ENCODE measurements at places on chromosomes 2 and 18.

- no peak for DNase-seq
Observed at GRCh38 chr2:145086910-145087309, 567.0 kb upstream of the ZEB2 start.

DNA sequence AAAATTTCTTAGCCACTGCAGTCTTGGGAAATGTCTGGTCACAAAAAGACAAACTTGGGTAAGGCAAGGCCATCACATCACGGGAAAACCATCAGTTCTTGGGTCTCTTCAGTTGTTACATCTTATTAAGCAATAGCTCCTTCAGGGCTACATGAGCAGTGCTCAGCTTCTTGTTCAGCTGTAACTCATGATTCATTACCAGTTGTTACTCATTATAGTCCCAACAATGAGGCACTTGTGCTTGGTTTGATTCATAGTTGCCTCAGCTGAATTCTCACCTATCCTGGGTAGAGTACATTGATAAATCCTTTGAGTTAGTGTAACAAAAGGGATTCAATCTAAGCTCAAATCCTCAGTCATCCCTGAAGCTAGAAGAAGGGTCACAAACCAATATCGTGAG lies 102.4 kb upstream of the DCC start:
- no peak for DNase-seq

DNA sequence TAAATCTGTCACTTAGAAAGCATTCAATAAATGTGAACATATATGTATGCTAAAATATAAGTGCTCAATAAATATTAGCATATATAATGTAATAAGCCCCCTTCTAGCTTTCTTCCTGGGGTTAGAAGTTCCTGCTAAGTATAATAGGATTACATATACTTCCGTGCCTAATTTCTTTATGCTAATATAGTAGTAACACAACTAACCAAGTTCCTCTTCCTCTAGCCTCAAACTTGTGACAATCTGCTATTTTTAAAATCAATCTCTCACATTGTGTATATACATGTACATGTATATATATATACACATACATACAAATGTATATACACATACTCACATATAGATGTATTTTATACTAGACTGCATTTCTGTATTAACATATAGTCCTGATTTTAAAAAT lies 32.2 kb downstream of the TLK1 start:
- DNase-seq: no peak

DNA sequence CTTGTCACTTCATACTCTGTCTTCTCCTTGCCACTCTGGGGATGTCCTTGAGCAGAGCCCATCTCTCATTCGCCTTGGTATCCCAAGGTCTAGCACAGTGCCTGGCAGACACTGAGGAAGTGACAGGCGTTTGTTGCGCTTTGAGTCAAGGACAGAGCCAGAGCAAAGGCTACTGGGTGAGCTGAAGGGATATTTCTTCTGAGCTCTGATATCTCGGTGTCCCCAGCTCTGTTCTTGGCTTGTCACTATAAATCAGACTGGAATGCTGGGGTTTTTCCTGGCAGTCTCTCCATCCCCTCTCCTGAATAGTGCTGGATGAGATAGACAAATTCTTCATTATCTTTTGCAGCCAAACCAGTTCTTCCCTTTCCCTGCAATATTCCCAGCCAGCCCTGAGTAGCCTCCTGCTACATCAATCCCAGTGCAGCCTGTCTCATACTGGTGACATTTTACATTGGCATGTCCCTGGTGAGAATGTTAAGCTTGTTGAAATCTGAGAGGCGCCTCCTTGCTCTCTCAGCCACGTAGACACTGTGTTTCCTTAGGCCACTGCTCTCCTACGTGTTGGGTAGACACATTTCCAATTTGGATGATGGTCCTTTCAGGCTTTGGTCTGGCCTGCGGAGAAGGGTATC lies 61.7 kb downstream of the CTIF start:
- DNase-seq: no peak

DNA sequence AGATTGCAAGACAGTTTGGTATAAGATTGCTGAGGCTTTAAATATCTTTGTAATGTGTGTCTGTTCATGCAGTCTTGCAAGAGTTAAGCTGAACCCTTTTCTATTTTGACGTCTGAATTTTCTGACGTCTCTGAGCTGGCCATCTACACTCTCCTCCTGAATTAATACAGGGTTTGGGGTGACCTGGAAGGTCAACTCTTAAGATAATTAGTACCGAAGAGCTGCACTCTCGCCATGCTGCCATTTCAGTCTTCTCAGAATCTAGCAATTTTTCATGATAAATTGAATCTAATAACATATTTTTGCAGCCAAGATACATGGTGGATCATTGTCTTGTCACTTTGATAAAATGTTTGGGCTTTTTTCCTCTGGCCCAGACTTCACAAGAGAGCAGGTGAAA lies 1245.2 kb upstream of the CELF4 start:
- no peak for DNase-seq

GRCh38 chr2:184936761-184937160 lies 338.4 kb downstream of the ZNF804A start:
- no peak for DNase-seq

DNA sequence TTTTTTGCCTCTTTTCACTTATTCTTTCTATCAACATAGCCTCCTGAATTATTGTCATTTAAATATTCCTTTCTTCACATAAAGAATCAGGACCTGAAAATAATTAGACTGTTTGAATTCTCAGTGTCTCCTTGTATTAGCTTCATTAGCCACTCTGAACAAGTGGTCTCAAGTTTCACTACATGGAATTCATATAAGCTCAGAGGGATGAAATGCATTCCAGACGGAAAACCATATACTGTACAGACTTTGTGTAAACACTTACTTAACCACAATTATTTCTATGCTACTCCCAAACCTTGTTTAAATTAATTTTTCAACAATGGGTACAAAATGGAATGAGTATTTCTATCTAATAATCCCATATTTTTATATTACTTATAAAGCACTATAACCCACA lies 53.4 kb downstream of the CHN1 start:
- no peak for DNase-seq

DNA sequence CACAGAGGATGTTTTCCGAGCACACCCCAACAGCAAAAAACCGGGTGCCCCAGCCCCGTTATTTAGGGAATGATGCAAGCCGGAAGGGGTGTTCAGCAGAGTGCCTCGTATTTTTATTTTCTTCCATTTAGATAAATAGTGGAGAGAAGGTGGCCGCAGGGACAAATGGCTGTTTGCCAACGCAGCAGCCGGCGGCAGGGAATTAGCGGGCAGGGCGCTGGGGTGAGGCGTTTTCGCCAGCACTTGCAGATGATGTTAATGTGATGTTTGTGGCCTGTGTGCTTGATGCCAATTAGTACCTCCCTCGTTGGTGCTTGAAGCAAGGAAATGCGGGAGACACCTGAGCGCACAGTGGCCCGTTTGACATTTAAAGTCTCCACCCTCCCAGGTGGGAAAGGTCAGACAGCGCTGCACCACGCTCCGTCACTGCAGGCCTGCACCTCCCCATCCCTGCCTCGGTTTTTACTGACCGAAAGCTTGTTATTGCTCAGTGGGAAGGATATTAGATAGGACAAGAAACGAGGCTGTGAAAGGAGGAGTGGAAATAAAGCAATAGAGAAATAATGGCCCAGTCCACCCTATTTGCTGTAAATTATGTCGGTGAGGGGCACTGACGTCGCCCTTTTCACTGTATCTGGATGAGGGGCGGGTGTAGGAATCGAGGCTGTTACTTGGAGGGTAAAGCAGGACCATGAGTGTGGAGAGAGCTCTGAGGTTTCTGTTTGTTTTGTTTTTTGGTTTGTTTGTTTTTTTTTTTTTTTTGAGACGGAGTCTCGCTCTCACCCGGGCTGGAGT lies 39.1 kb downstream of the NFATC1 start:
- DNase-seq: no peak

- no peak for DNase-seq
Observed at GRCh38 chr18:69127873-69128500, 272.7 kb upstream of the DOK6 start.

- no peak for DNase-seq
Observed at GRCh38 chr2:119455066-119455718, 23.5 kb downstream of the TMEM37 start.

- DNase-seq: no peak
Observed at GRCh38 chr2:584863-585823, 92.1 kb downstream of the TMEM18 start.

DNA sequence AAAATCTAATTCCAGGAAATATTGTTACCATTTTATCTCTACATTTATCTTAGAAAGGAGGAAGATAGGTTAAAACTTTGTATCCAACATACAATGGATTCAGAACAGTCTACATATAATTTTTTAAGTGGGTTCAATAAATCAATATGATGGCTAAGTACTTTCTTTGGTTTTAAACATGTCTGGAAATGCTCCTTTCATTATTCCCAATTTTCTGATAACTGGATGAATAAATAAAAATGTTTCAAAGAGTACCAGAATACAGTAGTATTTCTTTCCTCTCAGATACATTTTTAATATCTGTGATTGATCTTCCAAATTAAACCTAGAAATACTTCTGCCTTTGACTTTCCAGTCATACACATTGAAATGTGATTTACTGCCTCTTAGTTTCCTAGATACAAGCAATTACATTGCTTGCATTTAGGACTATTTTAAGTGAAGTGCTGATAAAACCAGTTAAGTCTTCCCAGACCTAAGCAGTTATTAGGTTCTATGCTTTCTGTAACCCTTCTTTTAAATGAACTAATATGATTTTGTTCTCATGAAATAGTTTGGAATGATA lies 283.5 kb downstream of the CCDC178 start:
- no peak for DNase-seq

GRCh38 chr2:47437287-47437686 lies 34.3 kb downstream of the MSH2 start:
- no peak for DNase-seq

- DNase-seq: no peak
Observed at GRCh38 chr2:54755641-54756326, 32.3 kb downstream of the EML6 start.

DNA sequence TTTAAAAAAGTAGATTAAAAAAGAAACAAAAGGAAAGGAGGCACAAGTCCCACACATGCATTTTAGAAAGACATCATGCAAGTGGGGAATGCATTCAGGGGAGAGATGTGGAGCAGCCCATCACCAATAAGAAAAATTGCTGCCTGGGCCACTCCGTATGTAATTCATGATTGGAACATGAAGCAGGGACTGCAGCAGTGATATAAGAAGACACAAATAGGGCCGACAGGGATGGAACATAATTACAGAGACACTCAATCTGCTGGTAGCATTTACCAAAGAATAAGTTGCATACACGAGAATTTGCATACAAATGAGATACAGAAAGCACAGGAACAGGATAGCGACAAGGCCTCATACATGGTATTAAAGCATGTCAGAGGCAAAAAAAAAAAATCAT lies 6.5 kb upstream of the AFF3 start:
- no peak for DNase-seq

Measured in stimulated activated CD8-positive, alpha-beta memory T cell treated with anti-CD3 and anti-CD28 coated beads, Interleukin-15, amount 100 ng/mL, for 4 hours (primary cell).